ENCODE measurements at places on chromosomes 5 and 9. TPM values are rescaled to one million over a fixed set of nuclear protein-coding genes. Genes with fewer than 3 reads are reported as not detected.

GRCh38 chr9:135174981-135175380, 87.5 kb downstream of the OLFM1 start:
- no peak overlapping the region for H3K27ac ChIP-seq
- no peak overlapping the region for H3K4me3 ChIP-seq

- H3K27ac ChIP-seq = no peak overlapping the region
- DNase-seq = no peak
- H3K4me3 ChIP-seq = no peak overlapping the region
- no peaks in the 10 kb centered on the region for H3K36me3 ChIP-seq
- no peaks in the 10 kb centered on the region for H3K4me1 ChIP-seq
These were observed 1146.9 kb downstream of the EFNA5 start for GRCh38 chr5:106523852-106524251.

The ADAMTS12 gene
- total RNA-seq = 0.05 TPM

- peaks cover 16% of the 10 kb centered on the region for H3K27me3 ChIP-seq
- H3K4me1 ChIP-seq = peaks cover 12% of the 10 kb centered on the region
- H3K4me3 ChIP-seq = no peak within 1 kb of the TSS
- no peak for DNase-seq
- H3K27ac ChIP-seq = no peak within 1 kb of the TSS
These were observed at the start of gene ADRA1B for GRCh38 chr5:159915904-159916840. Gene ADRA1B, plus strand, starts transcription at chr5:159916482. Its CDS starts 424 bp downstream, at chr5:159916906.

The GNG10 gene
- 46.8 TPM for total RNA-seq

DNA sequence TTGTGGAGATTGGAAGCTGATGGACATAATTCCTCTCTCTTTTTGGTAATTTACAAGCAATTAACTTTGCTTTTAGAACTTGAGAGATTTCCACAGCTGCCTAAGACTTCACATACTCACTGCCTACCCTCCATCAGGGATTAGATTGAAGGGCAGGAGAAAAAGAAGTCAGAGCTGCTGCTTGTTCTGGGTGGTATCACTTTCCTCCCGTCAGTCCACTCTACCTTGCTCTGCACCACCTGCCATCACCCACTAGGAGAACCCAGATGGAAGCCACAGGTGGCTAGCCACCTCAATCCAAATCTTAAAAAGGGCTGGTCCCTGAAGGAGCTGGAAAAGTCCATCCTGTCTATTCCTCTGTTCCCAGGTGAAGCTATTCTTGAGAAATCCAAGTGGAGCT, 10.5 kb downstream of the IRF1 start:
- no peak for DNase-seq
- H3K4me1 ChIP-seq = no peaks in the 10 kb centered on the region
- no peak overlapping the region for H3K4me3 ChIP-seq
- peaks cover 19% of the 10 kb centered on the region for H3K36me3 ChIP-seq

The TESK1 gene
- 26.6 TPM for total RNA-seq

All from HCT116 (cell line).